ENCODE measurements at places on chromosomes 4 and X.

GRCh38 chr4:99894998-99895397, 771 bp upstream of the LAMTOR3 start:
- no peak for DNase-seq

- no peak for DNase-seq
Measured at GRCh38 chr4:181261279-181261678, 981.9 kb upstream of the TENM3 start.

- DNase-seq = no peak
Measured at GRCh38 chrX:2585158-2585470, 84.3 kb upstream of the DHRSX start.

GRCh38 chrX:63686878-63687714, 97.9 kb downstream of the ARHGEF9 start:
- peak; percentile 40 for DNase-seq

DNA sequence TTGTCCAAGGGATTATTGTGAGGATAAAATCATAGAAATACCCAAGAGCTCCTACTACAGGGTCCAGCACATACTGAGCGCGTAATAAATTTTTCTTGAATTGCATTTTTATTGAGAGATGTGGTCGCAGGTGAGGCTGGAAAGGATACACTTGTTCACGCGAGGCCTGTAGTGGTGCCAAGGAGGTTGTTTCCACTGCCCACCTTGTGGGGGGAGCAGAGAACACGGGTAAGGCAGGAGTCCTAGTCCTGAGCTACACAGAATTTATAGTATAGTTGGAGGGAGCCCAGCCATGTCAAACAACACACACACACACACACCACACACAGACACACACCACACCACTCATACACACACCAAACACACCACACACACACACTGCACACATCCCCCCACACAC, 31.8 kb upstream of the CYP4V2 start:
- no peak for DNase-seq

DNA sequence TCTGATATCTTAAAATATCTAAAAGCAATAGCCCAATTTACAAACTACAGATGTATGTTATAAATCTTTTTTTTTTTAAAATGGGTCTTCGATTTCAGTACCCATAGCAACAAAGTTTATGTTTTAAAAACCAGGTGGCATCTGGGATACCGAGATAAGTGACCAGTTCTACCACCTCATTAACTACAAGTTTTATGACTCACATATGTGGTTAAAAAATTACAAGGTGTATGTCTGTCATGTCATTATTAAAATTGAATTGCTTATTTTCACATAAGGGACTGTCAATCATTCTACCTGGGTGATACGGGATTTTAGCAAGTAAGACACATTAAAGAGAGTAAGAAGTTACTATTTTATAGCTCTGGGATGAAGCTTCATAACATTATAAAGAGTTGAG, 192.0 kb upstream of the ETNPPL start:
- DNase-seq = no peak

DNA sequence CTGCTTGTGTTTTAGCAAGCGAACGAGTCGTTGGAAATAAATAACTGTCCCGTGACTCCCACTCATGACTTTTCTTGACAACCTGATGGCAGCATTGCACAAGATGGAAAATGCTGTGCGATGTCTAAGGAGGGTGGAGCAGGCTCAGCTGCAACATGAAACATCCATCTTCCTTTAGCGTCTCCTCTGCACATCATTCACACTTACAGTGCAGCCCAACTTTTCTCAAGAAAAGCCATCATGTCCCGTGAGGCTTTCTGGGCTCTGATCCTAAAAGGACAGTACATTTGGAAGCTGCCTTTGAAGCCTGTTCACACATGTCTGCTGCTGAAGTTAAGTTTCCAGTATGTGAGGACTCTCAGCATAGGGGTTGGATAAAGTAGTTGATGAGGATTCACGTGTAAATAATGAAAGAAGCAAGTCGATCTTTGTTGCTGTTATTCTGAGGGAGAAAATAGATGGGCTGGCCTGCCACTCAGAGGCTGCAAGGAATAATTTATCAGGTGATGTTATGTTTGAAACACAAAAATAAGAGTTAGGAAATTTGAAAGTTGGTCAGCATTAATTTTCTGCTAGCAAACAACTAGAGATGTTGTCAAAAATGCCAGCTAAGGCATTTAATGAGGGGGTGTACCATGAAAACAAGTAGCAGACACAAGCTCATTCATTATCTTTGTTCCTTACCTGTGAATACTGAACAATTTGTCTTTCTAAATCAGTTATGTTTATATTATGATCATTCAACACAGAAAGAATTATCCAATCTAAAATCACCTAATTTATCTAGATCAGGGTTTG, 328.7 kb upstream of the ZFP42 start:
- peak; percentile 12 for DNase-seq

DNA sequence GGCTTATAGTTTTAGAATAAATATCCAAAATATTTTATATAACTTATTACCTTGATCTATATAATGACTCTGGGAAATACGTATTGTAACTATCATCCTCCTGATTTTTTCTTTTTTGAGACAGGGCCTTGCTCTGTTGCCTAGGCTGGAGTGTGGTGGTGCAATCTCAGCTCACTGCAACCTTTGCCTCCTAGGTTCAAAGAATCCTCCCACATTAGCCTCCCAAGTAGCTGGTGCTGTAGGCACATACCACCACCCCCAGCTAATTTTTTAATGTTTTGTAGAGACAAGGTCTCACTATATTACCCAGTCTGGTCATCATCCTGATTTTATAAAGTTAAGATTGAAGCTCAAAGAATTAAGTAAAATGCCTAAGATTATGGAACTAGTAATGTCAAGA, 193.6 kb downstream of the SLC4A4 start:
- DNase-seq = no peak

DNA sequence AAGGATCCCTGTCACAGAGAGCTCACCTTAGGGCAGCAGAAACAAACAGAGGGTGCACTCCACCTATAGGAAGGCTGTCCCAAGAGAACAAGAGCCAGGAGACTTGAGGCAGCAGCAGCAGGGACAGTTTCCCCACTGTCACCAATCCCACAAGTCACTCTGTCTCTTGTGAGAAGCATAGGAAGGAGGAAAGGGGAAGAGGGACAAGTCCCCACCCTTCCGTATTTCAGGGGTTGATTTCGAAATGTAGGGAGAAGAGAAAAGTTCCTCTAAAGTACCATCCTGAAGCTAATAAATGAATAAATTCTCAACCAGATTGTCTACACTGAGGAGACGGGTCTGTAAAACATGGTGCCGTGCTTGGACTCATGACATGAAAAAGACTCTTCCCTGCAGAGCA, 9.5 kb upstream of the TLR8 start:
- DNase-seq = no peak

DNA sequence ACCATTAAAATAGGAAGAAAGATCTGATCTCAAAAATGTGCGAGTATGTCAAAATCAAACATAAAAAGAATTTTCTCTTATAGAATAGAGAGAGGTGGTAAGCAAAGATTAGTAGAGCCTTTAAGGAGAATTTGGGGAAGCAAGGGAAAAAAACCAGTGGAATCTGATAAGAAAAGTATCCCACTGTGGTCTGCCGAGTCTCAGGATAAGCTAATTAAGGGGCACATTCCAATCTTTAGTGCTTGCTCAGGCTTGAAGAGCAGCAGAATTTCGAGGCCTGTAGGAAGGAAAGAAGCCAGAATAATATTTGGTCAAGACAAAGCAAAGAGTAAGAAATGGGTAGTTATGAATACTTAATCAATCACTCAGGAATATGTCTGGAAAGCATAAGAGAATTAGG, 13.0 kb downstream of the STATH start:
- no peak for DNase-seq

DNA sequence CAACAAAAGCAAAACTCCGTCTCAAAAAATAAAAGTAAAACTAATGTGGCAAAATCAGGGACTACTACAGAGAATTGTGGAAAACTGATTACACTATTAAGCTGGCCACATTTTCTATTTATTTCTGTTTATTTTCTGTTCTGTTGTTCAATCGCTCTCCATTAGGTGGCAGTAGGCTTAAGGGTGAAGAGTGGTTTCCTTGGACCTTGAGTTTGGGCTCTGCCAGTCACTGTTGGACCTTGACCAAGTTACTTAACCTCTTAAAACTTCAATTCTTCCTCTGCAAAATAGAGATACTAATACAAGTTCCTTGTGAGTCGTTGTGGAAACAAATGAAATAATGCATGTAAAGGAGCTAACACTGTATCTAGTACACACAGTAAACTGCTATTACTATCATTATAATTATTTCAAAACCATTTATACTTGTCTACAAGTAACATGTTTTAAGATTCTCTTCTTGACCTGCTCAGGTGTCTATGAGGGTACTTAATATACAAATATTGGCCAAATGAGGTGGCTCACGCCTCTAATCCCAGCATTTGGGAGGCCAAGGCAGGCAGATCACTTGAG, 15.2 kb downstream of the HSD17B11 start:
- peak; percentile 87 for DNase-seq

DNA sequence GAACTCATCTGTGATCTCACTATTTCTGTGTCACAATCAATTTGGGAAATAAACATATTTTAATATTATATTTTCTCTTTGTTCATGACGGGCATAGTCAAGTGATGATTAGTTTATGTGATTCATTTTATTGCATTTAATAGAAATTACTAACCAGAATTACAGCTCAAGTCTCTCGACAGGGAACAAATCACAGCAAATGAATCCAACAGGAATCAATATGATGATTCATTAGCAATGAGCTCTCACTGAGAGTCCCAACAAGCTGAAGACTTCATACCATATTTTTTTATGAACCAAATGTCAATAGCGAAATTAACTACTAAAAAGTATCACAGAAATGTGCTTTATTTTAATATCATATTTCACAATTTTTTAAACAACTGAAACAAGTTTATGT, 649.7 kb downstream of the GRID2 start:
- DNase-seq = no peak

DNA sequence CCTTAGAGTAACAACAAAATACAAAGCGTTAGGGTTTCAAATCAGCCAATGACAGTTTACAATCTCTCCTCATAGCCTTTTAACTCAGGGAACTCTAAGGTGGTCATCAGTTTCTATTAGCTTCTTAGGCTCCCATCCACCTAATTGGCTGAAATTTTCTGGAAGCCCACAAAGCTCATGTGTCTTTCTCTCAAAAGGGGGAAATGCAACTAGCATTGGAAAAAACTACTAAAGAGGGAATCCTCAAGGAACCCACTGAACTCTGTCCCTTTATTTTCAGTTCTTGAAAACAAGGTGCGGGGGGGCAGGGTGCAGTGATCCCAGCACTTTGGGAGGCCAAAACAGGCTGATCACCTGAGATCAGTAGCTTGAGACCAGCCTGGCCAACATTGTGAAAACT, 56.4 kb downstream of the PDGFC start:
- DNase-seq = no peak

- DNase-seq = peak; percentile 22
Measured at GRCh38 chr4:124199755-124200154, 512.8 kb downstream of the ANKRD50 start.

DNA sequence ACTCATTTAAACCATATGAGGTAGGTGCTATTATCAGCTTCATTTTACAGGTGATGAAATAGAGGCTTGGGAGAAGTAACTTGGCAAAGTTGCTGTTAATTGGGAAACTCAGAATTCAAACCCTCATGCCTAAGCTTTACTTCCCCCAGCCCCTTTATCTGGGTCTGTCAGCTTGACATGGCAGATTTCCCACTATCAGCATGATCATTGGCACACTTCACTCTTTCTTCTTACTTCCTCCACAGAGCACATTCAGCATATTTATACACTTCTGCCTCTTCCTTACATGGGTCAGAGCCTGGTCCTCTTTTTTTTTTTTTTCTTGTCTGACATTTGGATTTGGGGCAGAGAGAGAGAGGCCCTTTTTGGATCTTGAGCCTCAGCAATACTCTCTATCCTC, 56.5 kb upstream of the ARX start:
- DNase-seq = no peak

DNA sequence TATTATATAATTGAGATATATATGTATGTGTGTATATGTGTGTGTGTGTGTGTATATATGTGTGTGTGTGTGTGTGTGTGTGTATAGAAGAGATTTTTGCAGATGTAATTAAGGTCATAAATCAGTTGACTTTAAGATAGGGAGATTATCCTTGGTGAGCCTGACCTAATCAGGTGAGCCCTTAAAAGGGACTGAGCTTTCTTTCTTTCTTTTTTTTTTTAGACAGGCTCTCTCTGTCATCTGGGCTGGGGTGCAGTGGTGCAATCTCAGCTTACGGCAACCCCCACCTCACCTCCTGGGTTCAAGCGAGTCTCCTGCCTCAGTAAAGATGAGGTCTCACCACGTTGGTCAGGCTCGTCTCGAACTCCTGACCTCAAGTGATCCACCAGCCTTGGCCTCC, 155.1 kb upstream of the RASGEF1B start:
- no peak for DNase-seq

DNA sequence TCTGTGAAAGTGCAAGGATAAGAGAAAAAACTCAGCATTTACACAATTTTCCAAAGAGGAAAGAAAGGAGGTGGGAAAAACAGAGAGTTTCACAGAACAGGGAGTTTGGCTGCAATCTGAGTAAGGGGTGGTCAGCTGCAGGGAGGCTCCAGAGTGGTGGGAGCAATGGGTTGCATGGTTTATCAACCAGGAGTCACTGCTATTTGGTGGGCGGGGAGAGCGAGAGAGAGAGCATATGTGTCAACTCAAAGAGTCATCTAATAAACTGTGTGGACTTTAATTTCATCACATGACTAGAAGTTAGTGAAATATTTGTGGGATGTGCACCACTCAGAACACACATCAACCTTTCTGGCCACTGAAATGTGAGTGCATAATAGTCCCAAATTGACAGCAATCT, 94.6 kb downstream of the FAM13A start:
- DNase-seq = no peak

DNA sequence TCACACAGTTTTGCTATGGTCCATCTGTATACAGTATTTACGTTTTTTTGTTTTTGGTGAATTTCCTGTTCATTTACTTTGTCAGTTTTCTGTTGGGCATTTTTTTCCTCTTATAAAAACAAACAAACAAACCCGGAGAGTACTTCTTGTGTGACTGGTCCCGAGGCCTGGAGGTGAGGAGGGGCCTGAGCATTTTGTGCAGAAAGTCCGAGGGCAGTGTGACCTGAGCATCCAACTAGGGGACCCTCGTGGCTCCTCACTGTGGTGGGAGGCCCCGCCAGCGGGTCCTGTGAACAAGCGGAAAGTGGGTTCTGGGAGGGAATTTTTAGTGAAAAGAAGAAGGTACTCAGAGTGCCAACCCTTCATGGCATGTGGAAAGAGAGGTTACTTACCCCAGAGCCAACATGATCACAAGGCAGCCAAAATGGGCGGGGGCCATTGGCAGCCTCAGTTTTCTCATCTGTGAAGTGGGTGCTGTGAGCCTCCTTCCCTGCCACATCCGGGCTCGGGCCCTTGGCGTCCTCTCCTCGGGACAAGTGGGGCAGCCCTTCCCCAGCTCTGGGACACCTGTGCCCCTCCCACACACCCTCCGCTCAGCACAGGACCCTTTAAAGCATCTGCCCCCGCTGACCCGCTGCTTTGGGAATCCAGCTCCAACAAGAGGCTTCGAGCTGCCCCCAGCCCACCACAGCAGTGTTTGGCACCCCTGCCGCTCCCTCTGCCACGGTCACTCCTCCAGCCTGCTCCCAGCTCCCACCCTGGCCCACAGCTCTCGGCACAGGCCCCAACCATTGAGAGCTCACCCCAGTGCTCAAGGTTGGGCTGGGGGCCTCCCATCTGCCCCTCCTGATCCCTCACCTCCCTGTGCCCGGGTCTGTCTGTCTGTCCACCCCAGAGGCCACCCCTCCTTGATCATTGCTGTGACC, 22.8 kb upstream of the GPR78 start:
- no peak for DNase-seq

All from amniotic epithelial cell (primary cell).